ENCODE measurements at places on chromosomes 11 and 22.

GRCh38 chr22:30023099-30023660, 57.1 kb upstream of the HORMAD2 start:
- no peak for DNase-seq

DNA sequence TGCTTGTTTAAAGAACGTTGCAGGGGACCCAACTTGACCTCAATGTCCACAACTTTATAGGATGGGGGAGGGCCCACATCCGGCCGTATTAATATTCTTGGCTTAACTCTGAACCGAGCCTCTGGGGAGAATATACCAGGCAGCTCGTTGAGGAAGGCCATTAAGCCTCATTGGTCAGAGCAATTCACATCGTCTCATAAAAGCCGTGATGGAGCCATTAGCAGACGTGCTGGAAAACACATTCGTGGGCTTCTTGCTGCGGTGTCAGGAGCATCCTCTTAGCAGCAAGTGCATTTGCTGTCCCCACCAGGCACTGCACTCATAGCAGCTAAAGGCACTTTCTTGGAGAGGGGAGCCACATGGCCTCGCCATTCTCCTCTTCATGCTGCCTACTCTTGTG, 14.9 kb downstream of the DSCAML1 start:
- no peak for DNase-seq

GRCh38 chr11:130404727-130405126, 23.7 kb downstream of the ADAMTS8 start:
- no peak for DNase-seq

GRCh38 chr11:63919267-63920125, 2.5 kb upstream of the RCOR2 start:
- DNase-seq, result peak; percentile 41

DNA sequence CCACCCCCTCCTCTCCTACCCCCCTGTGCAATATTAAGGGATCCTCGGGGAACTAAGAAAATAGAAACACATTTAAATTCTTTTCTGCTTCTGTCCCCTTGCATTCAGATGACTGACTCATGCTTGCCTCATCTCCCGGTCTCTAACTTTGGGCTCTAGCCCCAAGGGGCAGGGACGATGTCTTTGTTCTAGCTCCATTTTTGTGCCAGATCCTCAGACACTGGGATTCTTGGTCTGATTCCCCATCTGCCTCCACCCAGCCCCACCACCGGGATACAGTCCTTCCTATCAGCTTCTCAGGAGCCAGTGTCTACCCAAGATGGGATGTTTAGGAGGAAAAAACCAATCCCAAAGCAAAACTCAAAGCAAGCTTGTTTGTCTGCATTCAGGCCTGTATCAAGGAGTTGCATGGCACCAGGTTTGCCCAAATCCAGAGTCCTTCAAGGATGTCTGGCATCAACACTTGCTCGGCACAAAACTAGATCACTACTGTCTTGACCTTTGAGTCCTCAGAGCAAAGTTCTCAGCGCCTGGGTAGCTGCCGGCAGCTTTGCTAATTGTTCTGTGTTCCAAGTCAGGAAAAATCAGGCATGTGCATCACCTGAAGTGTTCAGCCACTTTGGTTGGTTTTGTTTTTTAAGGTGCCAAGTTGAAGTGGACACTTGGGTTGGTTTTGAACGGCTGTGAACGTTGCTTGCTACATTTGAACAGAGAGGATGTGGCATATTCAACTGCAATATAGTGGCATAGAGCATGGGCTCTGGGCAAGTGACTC, 212.8 kb downstream of the DSCAML1 start:
- no peak for DNase-seq

DNA sequence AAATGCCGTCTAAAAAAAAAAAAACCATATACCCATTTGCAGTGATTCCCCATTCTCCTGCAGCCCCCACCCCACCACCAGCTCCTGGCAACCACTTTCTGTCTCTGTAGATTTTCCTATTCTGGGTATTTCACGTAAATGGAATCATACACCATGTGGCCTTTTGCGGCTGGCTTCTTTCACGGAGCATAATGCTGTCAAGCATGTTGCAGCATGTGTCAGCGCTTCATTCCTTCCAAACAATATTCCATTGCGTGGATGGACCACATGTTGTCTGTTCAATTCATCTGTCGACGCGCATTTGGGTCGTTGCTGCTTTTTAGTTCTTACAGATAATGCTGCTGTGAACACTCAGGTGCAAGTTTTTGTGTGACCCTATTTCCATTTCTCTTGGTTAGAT, 14.8 kb upstream of the EMID1 start:
- DNase-seq, result no peak

- DNase-seq, result no peak
Observed at GRCh38 chr11:47359586-47359985, 7.1 kb upstream of the MYBPC3 start.

GRCh38 chr11:20248121-20248772, 88.0 kb upstream of the DBX1 start:
- no peak for DNase-seq

GRCh38 chr11:266676-267439, 11.3 kb upstream of the NLRP6 start:
- DNase-seq, result no peak

- no peak for DNase-seq
Observed at GRCh38 chr11:63884196-63884932, 32.6 kb downstream of the RCOR2 start.

GRCh38 chr11:99368583-99368982, 347.8 kb downstream of the CNTN5 start:
- no peak for DNase-seq

DNA sequence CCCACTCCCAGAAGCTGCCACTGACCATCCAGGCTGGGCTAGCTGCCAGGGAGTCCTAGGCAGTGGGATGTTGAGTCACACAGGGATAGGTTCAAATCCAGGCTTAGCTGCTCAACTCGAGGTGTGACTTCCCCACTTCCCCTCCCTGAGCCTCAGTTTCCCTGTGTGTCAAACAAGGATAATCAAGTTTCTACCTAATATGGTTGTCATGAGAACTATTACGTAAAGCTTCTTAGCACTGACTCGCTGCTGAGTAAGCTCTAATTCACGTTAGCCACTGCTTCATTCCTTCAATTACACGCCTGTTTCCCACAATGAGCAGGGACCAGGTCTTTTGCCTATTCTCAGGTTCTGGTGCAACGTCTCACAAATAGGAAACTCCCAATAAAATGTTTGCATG, 67.7 kb downstream of the SEZ6L start:
- no peak for DNase-seq

DNA sequence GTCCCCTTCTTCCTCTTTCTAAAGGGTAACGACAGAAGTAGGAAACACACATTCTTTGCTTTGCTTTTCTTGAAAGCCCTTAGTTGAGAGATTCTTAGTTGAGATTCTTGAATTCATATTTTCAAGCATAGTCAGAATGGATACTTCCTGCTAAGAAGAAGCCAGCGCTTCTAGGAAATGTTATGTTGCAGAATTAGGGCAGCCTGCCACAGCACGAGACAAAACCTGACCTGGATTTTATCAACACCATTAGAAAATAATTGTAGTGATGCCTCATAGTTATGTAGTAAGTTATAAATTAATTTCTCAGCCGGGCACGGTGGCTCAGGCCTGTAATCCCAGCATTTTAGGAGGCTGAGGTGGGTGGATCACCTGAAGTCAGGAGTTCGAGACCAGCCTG, 37.9 kb upstream of the NUP160 start:
- no peak for DNase-seq

DNA sequence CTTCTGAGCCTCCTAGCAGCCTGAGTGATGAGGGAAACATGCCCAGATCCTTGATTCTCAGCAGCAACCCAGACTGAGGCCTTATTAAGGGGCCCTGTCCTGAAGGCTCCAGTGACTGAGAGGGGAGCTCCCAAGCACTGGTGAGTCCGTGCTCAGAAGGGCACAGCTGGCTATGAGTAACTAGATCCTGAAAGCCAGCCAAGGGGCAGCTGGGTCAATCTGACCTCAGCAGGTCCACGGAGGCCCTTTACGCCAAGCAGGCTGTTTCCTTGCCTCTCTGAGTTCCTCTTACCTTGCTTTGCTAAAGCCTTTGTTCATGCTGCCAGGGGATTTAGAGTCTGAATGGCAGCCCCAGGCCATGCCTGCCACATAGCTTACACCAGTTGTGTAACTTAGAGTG, 19.3 kb upstream of the MIEF1 start:
- no peak for DNase-seq

DNA sequence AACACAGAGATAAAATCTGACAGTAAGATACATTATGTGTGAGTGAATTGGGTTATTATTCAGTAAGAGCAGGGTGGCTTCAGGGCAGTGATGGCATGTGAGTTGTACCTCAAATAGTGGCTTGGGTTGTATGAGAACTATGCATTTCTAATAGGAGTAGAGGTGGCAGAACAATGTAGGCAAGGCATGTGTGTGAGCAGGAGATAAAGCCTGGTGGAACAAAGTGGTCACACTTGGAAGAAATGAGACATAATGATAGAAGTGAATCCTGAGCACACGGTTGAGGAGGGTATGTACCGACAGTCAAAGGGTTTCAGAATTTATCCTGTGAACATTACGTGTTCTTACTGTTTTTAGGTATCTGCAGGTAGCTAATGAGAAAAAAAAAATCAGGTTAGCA, 159.3 kb downstream of the CASP12 start:
- DNase-seq, result no peak

- no peak for DNase-seq
Observed at GRCh38 chr11:3703383-3703782, 32.2 kb upstream of the CHRNA10 start.

DNA sequence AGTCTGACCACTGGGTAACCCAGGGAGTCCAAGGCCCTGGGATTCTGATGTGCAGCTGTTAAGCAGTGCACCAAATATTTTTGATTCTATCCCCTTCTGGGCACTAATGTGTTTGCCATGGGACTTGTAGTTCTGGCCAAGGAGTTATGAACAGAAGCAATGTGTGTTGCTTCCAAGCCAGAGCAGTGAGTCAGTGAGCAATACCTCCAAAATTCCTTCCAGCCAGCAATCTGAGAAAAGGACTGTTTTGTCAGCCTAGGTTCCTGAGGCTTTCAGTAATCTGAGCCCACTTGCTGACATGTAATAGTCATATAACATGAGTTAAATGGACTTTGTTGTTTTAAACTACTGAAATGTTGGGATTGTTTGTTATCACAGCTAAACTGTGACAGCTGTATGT, 311.4 kb downstream of the NELL1 start:
- no peak for DNase-seq

- no peak for DNase-seq
Observed at GRCh38 chr11:19890308-19890707, 177.7 kb downstream of the NAV2 start.

DNA sequence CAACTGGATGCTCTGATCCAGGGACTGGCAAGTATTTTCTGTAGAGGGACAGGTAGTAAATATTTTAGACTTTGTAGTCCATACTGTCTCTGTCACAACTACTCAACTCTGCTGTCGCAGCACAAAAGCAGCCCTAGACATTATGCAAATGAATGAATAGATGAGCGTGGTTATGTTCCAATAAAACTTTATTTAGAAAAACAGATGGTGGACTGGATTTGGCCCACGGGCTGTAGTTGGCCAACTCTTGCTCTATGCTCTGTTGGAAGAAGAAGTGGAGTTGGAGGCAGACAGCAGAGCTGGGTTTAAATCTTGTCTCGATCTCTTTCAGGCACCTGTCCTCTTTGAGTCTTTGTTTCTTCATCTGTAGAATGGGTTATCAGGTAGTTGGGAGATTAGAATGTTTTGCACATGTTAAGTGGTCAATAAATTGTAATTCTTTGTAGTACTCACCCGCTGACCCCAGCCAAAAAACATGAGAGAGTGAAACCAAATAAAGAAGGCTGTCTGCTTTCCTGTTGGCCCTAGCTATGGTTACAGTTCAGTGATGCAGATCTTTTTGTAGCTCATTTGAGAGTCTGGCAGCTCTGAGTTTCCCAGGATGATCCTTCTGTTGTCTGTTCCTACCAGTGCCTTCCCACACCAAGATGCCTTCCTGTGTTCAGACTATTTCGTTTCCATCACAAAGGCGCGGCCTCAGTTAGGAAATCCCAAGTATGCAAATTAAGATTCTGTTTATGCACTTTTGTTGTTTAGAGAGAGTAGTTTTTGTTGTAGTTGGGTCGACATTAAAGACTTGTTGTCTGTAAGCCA, 198.1 kb upstream of the SEZ6L start:
- DNase-seq, result no peak

GRCh38 chr11:124071623-124071948, 30.5 kb upstream of the OR10G7 start:
- no peak for DNase-seq

GRCh38 chr22:32967386-32968101, 90.6 kb downstream of the SYN3 start:
- DNase-seq, result peak; percentile 46

- peak; percentile 8 for DNase-seq
Observed at GRCh38 chr11:82521427-82521826, 212.2 kb downstream of the FAM181B start.

GRCh38 chr11:12640926-12641849, 33.0 kb upstream of the TEAD1 start:
- no peak for DNase-seq

DNA sequence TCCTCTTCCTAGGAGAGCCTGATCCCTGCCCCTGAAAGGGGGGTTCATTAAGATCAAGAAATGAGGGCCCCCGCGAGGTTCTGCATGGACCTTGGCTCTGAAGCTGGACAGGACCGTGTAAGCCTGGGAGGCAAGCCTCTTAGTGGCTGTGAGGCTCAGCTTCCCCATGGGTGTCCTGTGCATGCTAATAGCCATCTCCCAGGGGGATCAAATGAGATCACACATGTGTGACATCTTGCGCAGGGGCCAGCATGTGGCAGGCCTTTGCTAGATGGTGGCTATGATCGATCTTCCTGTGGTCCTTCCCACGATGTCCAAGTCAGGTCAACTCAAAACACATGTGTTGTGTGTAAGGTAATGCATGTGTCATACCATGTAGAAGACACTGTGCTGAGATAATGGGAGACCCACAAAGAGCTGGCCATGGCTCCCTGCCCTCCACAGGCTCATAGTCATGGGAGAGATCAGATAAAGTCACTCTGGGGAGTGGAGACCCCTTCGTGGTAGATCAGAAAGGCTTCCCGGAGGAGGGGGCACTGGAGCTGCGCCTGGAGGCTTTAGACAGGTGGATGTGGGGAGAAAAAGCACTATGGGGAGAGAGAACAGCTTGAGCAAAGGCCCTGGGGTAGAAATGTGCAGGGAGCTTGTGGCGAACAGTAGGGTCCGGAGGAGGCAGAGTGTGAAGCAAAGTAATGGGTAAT, 3.7 kb downstream of the RAC2 start:
- DNase-seq, result no peak

GRCh38 chr22:49112661-49113626, 714.7 kb downstream of the BRD1 start:
- no peak for DNase-seq
